NCI-H2171 treated with DMSO at 0.1 percent for 48 hours (cell line): ENCODE measurements at places on chromosomes 5 and 9.

- DNase-seq: no peak
These were observed 242.3 kb downstream of the CAAP1 start for GRCh38 chr9:26650325-26650724.

- DNase-seq: peak; percentile 45
These were observed 55.2 kb downstream of the TRIP13 start for GRCh38 chr5:947626-948471.

DNA sequence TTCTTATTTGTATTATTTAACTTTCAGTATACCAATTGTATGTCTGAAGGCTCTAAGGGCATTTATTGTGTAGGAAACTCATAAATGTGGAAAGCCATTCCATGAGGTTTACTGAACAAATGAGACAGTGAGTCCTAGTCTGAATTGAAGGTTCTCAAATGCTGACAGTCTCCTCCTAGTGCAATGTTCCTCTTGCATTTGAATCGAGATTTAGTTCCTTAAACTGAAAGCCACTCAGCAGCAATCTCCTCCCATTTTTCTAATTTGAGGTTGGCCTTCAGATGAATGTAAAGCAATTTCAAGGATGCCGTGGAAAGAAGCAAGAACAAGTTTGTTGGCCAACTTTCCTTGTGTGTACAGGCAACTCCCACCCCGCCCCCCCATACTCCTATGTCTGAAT lies 493.2 kb upstream of the KLF4 start:
- DNase-seq: no peak

DNA sequence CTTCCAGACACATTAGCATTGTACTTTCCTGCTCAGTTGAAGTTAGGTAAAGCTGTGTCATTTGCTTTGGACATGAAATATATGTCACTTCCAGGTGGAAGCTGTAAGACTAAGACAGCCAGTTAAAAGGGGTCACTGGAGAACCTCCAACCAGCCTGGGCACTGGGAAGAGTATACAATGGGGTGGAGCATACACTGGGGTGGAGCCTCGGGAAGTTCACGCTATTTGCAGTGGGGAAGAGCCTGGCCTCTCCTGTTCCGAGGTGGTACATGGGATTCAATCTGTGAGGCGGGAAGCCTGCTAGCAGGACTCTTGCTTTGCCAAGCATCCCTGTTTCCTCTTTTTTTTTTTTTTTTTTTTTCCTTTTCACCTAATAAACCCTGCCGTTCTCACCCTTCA lies 145.3 kb downstream of the TTC39B start:
- DNase-seq: no peak

DNA sequence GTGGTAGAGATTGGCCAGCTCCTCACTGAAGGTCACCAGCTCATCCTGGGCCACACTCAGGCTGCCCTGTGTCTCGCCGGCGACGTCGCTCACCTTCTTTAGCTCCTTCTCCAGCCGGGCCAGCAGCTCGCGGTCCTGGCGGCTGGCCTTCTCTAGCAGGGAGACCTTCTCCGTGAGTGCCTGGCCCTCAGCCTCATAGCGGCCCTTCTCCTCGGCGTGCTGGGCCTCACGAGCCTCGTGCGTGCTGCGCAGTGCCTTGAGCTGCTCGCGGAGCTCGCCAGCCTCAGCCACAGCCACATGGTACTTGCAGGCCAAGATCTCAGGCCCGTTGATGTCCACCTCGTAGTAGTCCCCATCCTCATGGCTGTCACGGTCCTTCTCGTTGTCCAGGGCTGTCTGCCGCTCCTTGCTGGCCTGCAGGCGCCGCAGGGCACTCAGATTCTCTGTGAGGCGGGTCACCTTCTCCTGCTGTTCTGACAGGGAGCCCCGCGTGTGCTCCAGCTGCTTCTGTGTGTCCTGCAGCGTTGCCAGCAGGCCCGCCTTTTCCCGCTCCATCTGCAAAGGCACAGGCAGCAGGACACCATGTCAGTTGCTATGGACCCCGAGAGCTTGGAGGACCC lies 45.5 kb downstream of the BICD2 start:
- no peak for DNase-seq

- DNase-seq: no peak
These were observed 20.4 kb downstream of the NR5A1 start for GRCh38 chr9:124486778-124487259.

DNA sequence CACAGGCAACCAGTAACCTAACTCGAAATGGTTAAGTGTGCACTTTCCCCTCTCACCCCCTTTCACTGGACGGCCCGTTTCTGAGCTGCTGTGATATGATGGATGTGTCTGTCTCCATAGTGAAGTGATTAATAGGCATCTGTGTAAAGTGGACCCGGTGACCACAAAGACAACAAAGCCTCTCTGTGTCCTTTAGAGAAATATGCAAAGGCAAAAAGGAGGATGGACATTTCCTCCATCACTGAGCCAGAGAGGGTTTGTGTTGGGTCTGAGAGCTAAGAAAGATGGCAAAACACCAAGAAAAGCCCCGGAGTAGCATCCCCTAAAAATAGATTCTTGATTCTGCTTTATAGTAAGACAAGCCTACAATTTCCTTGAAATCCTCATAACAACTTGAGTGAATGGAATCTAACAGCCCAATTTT lies 120.6 kb downstream of the SEMA6A start:
- no peak for DNase-seq

DNA sequence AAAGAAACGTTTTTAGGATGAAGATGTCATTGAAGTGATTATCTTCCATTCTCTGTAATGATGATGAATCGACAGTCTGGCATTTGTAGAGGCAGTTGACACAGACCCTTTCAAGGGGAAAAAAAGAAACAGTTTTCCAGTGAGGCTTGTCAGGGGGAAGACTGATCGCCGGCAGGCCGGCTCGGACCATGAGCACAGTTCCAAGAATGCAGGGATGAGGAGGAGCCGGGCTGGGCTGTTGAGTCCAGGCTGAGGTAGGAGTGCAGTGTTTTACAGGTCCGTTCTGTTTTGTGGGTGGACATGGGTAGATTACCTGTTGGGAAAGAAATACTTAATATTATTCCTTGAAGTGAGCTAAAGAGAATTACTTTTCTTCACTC lies 194.6 kb downstream of the AOPEP start:
- no peak for DNase-seq

- DNase-seq: no peak
These were observed 646.6 kb downstream of the ACTL7B start for GRCh38 chr9:108209132-108209685.
